ENCODE measurements at places on chromosomes 3 and 15.
A peak's percentile ranks its signal among the peaks of the same experiment; 100 is the strongest.

DNA sequence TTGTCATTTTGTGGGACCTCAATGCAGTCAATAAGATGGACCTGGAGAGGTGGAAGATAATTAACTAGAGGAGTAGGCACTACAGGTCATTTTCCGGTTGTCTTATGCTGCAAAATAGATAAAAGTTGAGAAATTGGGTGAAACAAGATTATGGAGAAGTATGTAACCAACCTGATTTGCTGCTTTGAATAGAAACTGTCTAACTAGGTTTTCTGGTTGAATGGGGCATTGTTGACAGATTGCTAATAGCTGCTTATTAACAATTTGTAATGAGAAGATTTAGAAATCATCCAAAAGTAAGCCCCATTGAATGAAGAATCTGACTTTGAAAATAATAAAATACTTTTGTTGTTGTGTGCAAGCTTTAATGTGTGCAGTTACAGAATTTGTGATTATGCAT is 26.2 kb downstream of the PIAS1 start:
- DNase-seq: no peak

DNA sequence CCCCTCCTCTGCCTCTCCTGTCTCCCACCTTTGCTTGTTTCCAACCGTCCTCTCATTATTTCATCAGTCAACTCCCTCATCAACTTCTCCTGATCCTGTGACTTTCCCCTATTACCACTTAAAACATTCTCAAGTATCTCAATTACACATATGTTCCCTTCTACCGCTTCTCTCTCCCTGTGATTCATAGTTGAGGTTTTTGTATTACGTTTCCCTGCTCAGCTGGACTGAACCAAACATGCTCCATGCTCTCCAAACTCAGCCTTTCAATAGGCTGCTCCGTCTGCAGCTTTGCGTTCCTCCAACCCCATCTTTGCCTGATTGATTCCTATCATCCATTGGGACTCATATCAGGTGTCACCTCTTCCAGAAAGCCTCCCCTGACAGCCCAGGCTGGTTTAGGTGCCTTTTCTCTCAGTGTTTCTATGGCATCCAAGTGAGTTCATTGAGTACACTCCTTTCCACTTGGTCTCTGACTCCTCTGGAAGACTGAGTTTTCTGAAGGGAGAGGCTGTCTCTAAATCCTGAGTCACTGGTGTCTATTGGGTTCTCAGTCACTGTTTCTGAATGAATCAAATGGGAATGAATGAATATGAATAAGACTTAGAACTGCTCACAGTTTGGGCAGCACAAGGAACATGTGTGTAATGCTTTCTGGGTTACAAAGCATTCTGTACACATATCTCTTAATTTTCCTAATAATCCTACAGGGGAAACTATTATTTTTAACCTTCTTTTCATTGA is 56.4 kb downstream of the PLD1 start:
- no peak for DNase-seq

DNA sequence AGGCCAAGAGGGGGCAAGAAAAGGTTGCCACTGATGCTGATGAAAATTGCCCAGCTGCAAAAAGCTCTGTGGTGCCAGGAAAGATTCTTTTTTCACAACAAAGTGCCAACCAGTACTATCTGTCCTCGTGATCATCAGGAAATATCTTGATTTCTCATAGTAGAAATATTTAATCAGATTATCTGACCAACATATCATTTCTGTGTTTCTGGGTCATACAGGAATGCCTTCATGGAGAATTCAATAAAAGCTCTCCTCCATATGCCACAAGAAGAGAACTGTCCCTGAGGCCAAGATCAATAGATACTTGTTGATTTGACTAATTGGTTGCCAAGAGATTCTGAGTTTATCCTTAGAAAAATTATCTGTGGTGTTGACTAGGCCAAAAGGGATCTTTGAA is 63.5 kb downstream of the FSIP1 start:
- no peak for DNase-seq

- DNase-seq: no peak
Observed at GRCh38 chr3:184176377-184177330, 2.0 kb downstream of the AP2M1 start.

DNA sequence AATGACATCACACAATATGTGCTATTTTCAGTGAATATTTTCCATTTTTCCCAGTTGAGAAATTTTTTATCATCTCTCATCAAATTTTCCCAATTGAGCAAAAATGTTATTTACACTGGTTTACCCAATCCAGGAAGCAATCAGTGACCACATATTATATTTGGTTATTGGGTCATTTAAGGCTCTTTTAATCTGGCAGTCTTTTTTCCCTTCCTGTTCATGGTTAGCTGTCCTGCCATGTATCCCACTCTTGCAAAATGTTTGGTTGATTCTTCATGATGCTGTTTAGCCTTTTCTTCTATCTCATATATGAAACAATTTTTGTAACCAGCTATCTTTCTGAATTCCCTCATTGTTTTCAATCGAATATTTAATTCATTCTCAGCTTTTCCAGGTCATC is 626.0 kb downstream of the RBMS3 start:
- DNase-seq: no peak

DNA sequence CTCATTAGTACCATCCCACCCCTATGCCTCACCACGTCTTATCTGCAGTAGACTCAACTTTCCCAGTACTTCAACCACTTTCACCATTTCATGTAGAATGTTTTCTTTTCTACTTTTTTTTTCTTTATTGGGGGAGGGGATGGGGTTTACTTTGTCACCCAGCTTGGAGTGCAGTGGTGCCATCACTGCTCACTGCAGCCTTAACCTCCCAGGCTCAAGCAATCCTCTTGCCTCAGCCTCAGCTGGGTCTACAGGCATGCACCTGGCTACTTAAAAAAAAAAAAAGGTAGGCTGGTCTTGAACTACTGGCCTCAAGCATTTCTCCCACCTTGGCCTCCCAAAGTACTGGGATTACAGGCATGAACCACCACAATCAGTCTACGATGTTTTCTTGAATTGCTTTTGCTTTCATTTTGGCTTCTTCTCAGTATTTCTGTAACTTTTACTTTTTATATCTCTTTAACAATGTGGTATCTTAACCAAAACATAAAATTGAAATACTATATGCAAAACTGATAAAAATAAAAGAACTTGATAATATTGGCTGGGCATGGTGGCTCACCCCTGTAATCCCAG is 44.9 kb upstream of the CHL1 start:
- DNase-seq: no peak

- peak; percentile 20 for DNase-seq
Observed at GRCh38 chr3:53555068-53555588, 60.7 kb downstream of the CACNA1D start.

GRCh38 chr3:27165321-27165721 is 203.9 kb downstream of the NEK10 start:
- no peak for DNase-seq

DNA sequence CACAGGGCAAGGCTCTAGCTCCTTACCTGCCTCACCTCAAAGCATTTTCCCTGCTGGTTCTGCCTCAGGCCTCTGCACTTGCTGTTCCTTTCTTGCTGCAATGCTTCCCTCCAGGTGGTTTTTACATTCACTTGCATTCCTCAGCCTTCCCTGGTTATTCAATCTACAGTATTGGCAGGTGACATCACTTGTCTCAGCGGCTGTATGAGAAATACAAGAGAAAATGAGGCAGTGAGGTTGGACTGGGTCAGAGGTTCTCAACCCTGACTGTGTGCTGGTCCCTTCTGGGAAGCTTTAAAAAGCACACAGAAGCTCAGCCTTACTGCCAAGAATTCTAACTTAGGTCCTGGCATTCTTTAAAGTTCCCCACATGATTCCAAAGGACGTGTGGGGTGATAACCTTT is 26.7 kb downstream of the SIAH2 start:
- no peak for DNase-seq

GRCh38 chr3:76402926-76403325 is 617.6 kb upstream of the ZNF717 start:
- no peak for DNase-seq

DNA sequence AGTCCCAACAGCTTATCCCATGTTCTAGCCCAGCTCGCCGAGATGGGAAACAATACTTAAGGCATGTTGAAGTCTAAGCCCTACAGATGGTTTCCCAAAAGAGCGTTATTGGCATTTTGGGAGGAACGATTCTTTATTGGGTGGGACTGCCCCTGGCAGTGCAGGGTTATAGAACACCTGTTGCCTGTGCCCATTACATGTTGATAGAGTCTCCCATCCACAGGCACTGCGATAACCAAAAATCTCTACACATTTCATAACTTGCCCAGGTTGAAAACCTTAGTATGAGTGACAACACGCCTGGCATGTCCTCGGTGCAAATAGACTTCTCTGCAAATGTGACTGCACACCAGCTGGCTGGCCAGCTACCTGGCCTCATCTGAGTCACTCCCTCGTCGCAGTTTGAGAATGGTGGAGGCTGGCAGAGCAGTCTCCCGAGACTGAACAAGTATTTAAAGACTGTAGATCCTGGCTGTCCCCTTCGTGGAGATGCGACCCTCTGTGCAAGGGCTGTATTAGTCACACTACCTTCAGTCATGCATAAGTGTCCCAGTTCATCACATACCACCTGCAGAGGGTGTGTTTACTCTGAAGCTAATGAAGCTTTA is 18.7 kb downstream of the ZNF80 start:
- DNase-seq: no peak

DNA sequence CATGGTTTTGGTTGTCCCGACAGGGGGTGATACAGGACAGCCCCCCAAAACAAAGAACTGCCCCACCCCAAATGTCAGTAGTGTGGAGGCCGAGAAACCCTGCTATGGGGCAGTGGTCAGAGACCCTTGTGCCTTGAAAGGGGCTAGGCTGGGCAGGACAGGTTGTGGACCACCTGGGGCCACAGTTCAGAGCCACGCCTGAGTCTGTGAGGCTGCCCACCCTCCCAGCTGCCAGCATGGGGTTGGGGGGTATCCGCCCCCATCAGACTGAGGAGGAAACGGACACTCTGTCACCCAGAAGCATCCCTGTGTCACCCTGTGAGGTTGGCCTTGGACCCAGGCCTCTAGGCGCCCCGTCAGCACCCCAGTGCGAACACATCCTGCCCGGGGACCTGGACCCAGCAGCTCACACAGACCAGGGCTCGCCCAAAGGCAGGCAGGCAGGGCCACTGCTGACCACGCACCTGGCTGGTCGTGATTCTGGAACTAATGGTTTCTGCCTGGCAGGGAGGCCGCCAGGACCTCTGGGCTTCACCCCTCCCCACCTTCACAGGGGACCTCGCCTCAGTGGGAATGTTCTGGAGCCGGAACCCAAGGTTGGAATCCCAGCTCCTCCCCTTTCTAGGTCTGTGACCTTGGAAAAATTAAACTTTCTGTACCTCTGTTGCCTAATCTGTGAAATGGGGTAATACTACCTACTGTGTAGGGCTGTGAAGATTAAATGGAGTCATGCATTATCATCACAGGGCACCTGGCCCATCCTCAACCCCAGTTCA is 1.4 kb downstream of the SLC41A3 start:
- no peak for DNase-seq

- DNase-seq: no peak
Observed at GRCh38 chr3:57706462-57706861, 13.6 kb upstream of the DENND6A start.

DNA sequence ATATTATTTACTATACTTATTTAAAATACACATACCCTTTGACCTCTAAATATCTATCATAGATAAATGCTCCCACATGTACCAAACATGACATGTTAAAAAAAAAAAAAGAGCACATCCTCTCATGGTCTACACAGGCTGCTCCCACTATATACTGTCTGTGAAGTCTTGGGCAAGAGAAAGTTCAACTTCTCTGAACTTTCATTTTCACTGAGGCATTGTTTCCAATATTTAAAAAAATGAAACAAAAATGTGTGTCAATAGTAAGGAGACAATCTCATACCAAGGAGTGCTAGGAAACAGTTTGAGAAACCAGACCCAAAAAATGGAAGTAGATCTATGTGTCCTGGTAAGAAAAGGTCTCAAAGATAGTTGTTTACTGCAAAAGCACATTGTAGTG is 29.3 kb downstream of the SLC4A7 start:
- DNase-seq: no peak

DNA sequence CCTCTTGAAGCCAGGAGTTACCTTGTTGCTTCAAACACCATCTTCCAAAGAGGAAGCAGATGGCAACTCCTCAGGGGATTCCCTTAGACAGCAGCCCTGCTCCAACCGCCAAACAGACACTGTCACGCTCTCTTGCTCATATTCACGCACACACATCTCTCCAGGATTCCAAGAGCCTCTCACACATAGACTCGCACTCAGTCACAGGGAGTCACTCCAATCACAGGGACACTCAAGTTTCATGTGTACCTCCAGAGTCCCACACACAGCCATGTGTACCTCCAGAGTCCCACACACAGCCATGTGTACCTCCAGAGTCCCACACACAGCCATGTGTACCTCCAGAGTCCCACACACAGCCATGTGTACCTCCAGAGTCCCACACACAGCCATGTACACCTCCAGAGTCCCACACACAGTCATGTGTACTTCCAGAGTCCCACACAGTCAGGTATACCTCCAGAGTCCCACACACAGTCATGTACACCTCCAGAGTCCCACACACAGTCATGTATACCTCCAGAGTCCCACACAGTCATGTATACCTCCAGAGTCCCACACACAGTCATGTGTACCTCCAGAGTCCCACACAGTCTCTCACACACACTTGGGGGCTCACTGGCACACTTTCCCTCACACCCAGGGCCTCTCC is 6.1 kb downstream of the VWA5B2 start:
- DNase-seq: no peak

DNA sequence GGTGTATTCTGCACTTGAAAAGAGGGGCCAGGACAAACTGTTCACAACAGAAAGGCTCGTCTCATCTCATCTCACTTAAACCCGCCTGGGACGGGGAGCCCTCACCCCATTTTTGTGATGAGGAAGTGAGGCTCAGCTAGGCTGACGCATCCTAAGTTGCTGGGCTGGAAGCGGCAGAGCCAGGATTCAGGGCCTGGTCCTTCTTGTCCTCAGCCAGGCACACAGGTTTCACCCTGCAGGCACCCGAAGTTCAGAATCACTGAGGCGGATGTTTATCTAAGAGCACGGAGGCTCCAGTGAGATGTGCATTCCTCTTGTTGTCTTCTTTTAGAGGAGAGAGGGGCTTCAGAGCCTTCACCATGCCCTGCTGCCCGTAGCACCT is 51.1 kb upstream of the PLXNA1 start:
- DNase-seq: no peak

DNA sequence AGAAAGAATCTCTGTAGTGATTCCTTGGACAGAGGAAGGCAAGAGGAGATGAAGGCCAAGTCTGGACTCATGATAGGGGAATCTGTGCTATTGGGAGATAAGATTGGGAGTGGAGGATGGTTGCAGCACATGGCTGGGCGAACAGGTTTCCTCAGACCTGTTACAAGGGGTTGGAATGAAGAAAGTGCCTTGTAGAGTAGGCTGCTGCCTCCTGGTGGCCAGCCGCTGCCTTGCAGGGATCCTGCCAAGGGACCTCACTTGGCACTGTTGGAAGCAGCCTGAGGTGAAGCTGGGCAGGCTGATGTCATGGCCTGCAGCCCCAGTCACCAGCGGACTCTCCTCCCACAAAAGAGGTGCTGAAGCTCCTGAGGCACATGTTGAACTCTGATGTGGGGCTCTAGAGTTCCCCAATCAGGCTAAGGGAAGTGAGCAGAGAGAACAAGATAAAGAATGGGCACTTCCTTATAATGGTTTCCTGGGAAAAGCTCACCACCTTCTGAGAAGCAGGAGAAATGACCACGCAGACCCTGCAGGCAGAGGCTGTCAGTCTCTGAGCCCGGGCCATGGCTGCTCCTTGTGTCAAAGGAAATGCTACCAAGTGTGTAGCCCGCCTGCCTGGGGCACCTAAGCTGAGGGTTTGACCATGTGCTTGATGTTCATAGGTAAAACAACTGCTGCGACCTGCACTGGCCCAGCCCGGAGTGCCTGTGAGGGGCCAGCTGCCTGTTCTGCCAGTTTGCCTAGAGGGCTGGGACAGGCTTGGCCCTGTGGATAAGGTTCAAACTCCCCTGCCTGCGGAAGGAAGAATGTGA is 1.6 kb upstream of the TEX264 start:
- DNase-seq: peak; percentile 84

Measured in activated naive CD4-positive, alpha-beta T cell treated with Interleukin-2 at 50 U/mL for 16 hours (primary cell).